Skeletal muscle tissue (tissue), 5 donors: ENCODE measurements at places on chromosomes 3 and 15. TPM values are rescaled to one million over a fixed set of nuclear protein-coding genes. Genes with fewer than 3 reads are reported as not detected.

The MRAS gene
- 28.7 TPM for total RNA-seq

The FBN1 gene
- total RNA-seq, result 439 TPM

The ACAN gene
- total RNA-seq, result 13.6 TPM

The IQCH gene
- total RNA-seq, result 3.1 TPM

The CACNA1D gene
- total RNA-seq, result 5.7 TPM

The EXD1 gene
- not detected for total RNA-seq

The LTK gene
- 4.2 TPM for total RNA-seq
